Sigmoid colon (tissue), 7 donors: ENCODE measurements at places on chromosomes 5 and 9. TPM values are rescaled to one million over a fixed set of nuclear protein-coding genes. Genes with fewer than 3 reads are reported as not detected.

DNA sequence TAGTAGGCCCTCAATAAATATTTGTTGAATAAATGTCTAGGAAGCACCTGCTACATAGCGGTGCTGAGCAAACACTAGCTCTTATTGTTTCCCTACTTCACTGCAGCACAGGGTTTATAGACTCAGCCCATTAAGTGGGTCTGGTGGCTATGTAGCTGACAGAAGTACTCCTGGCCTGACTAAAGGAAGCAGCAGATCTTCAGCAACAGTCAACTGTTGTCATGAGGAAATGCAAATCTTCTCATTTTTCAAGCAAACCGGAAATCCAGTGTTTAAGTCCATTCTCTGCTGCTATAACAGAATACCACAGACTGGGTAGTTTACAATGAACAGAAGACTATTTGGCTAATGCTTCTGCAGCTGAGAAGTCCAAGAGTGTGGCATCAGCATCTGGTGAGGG lies 2.8 kb upstream of the TEX10 start:
- no peak for DNase-seq

DNA sequence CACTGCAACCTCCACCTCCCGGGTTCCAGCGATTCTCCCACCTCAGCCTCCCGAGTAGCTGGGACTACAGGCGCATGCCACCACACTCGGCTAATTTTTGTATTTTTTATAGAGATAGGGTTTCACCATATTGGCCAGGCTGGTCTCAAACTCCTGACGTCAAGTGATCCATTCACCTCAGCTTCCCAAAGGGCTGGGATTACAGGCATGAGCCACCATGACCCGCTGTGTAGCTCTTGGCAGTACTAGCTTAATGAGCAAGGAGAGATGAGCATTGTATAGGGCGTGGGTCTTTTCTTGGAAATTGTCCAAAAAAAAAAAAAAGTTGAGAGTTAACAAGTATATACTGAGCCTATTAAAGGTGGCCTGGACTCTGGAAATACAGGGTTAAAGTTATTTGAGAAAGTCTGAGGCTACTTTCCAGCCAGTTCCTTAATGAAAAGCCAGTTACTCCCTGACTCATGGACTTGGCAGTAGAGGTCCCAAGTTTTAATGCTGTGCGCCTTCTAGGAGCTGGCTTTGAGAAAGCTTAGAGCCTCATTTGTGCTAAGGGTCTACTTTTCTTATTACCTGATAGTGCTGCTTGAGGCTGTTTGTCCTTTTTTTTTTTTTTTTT lies 4.2 kb upstream of the FGF18 start:
- no peak for DNase-seq

GRCh38 chr5:122501089-122501435 lies 189.0 kb downstream of the SNCAIP start:
- DNase-seq, result no peak

DNA sequence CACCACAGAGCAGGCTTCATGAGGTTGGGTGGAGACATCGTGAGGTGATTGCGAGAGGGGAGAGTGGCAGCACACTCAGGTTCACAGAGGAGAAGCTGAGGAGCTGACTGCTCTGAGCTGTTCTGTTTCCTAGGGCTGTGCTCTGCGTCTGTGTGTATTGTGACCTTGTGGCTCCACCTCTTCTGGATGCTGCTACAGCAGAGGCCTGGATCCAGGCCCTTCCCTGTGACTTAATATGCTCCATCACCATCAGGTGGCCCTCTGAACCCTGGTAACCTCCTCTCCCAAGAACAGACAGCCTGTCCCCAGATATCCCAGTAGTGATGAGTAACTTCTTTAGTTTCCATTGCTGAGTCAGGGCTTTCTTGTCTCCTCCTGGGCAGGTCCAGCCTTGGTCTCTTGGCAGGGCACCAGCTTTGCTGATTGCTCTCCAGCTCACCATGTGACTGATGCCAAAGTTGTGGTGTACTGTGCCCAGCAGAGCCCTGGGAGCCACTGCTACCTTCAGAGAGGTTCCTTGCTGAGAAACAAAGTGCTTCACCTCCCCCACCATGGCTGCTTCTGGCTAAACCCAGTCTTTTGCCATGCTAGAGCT lies 212.8 kb upstream of the CHD1 start:
- no peak for DNase-seq

DNA sequence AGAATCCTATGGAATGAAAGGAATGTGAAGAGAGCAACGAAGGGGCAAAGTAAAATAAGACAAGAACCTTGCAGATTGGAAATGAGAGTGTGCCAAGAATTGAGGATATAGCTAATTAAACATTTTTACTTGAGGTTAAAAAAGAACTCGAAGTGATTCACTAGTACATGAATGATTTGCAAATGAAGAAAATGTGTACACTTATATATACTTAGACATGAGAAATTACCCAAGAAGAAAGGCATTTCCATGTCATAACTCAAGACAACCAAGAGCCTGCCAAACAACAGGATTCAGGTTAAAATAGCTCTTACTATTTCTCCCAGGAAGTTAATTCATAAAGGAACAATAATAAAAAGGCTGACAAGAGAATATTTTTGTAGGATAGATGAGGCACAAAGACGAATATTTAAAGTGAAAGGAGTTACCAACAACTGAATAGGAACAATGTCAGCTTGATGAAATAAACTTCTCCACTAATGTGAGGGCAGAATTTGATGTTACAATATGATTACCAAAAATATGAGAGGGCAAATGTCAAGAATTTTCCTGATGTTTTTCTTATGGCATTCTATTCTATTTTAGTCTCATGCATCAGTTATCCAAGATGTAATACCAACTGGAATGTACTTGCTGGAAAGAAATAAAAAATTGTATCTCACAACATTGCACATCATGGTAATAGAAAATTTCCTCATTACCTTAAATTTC lies 18.9 kb upstream of the NPR3 start:
- no peak for DNase-seq

NHP2 gene
- total RNA-seq, result 165 TPM

DNA sequence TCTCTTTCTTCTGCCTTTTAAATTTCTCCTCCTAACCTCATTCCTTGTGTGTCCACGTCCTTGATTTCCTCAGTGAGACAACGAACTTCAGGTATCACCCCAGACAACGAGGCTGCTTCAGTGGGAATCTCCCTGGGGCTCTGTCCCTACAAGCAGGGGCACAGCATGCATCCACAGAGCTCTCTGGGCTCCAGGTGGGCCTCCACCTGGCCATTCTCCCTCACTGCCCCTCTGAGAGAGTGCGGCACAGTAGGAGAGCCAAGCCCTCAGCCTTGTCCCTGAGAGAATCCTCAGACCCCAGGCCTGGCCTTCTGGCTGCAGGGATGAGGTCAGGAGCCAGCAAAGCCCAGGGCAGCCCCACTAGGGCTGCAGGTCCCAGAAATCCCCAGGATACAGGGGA lies 105.3 kb downstream of the LHFPL2 start:
- peak; percentile 39 for DNase-seq

- no peak for DNase-seq
Observed at GRCh38 chr5:132256783-132257130, 739 bp upstream of the PDLIM4 start.

DNA sequence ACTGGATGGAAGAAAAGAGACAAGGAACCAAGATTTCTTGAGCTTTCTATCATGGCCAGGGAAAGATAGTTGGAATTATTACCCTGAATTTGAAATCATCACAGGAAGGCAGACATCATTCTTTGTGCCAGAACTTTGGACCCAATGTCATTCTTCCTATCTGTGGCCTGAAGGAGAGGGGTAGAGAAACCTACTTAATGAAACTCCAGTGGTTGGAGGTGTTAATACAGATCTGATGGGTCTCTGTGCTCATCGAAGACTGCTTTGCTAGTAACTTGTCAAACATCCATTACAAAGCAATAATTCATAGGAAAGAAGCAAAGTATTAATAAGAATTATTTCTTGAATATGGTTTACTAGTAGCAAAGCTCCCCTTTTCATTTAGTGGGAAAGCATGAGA lies 26.9 kb downstream of the PRLR start:
- no peak for DNase-seq

GRCh38 chr5:17308326-17309065 lies 91.1 kb downstream of the BASP1 start:
- DNase-seq, result no peak

GRCh38 chr9:26034786-26035185 lies 356.5 kb upstream of the TUSC1 start:
- DNase-seq, result no peak

GRCh38 chr5:178223828-178224335 lies 8.7 kb downstream of the PHYKPL start:
- no peak for DNase-seq

MEF2C gene
- 32.1 TPM for total RNA-seq

DNA sequence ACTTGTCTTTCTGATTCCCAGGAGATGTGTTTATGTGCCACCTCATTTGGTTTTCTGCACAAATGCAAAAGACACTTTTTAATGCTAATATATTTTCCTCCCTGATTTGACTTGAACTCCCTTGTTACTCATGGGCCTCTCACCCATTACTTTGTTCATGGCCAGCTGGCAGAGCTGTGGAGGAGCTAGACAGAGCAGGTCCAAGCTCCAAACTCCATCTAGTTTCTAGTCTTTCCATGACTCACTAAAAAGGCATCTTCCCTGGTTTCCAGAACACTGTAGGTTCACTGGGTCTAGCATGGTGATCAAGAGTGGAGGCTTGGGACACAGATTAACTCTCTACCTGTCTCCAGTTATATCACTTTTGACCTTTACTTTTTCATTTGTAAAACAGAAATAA lies 161.0 kb upstream of the SLC28A3 start:
- no peak for DNase-seq

GRCh38 chr5:96199713-96200183 lies 233.3 kb downstream of the PCSK1 start:
- no peak for DNase-seq
